ENCODE measurements at places on chromosomes 12 and 14. TPM values are rescaled to one million over a fixed set of nuclear protein-coding genes. Genes with fewer than 3 reads are reported as not detected.

DNA sequence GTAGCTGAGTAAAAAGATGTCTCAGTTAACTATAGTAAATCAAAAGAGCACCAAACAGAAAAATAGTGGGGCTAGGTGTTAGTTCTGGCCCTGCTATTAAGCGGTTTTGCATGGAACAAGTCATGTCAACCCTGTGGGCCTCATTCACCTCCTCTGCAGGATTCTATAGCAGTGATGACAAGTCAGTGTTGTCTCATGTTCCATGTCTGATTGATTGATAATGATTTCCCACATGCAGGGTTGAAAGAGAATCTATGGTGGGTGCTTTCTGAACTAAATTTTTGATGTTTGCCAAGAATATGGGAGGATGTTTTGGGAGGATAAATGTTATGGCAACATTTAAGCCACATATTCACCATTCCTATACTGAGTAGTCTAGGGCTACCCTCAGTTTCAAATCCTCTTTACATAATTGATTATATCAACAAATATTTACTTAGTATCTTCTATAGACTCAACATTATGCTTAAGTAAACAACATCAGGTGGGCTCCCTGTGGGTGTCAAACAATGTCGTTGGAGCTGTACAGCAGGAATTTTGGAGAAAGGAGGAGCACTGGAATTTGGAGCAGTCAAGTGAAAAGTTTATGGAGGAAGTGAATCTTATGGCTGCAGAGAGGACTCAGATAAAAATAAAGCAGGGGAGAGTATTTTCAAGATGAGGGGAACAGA lies 48.6 kb downstream of the IRAK3 start:
- no peak for DNase-seq

- DNase-seq = no peak
Measured at GRCh38 chr14:81268016-81268416, 47.3 kb upstream of the GTF2A1 start.

- peak; percentile 79 for DNase-seq
Measured at GRCh38 chr12:4719821-4720636, at the start of gene GALNT8. Gene GALNT8, plus strand, starts transcription at chr12:4720400. Its CDS starts 278 bp downstream, at chr12:4720678.

DNA sequence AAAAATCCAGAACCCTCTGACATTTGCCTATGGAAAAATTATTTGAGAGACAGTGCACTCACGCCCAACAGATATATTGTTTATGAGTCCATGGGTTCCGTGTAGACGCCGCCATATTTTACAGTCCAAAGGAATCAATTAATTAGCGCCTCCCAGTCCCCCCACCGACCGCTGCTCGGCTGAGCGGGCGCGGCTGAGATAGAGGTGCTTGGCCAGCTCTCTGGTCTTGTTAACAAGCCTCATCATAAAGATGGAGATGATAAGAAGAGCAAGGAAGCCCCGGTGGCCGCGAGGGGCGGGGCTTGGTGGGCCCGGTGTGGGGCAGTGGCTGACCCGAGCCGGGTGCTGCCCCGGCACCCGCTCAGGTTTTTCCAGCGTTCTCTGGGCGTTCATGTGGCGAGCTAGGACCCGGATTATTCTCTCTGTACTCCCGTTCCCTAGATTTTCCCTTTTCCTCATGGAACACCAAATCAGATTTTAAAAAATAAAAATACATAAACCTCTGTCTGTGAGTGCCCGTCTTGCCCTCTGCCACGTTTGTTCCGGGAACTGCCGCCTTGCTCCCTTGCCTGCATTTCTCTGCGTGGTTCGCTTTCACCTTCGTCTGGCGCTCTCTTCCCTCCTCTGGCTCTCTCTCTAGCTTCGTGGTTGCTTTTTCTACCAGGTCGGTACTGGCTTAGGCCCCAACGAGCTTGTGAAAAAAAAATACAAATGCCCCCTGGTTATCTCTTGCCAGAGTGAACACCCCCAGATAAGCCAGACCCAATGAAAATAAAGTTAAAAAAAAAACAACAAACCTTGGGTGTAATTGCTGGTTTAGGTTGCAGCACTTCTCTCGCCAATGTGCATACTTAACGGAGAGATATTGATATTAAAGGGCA lies 9.0 kb downstream of the HOXC12 start:
- no peak for DNase-seq

GRCh38 chr12:118015944-118016343 lies 559 bp upstream of the RFC5 start:
- peak; percentile 8 for DNase-seq

DNA sequence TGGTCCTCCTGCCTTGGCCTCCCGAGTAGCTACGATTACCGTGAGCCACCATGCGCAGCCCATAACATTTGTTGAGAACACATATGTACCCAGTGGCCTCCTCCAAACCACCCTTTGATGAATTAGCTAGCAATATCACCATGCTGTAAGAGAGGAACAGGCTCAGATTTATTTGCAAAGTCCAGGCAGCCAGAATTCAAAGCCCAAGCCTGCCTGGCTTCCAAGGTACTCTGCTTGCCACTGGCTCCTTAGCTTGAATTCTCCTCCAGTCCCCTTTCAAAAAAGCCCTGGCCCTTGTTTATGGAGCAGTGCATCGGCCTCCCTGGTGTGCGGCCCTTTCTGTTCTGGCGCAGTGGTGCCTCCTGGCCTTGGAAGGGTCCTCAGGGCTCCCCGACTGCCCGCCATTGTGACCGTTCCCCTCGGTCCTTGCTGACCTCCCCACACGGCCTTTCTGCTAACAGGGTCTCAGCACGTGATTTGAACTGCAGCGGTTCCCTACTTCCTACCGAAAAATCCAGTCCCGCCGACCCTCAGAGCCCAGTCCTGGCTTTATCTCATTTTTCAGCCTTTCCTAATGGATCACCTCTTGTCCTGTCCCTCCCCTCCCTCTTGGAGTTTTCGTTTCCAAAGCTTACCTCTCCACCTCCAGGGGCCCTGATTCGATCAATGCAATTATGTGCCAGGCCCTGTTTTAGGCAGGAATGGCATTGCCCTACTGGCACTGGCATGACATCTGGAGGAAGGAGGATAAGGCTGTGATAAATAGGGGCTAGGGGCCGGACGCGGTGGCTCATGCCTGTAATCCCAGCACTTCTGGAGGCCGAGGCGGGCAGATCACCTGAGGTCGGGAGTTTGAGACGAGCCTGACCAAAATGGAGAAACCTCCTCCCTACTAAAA lies 22.0 kb downstream of the SLC25A29 start:
- peak; percentile 12 for DNase-seq

DNA sequence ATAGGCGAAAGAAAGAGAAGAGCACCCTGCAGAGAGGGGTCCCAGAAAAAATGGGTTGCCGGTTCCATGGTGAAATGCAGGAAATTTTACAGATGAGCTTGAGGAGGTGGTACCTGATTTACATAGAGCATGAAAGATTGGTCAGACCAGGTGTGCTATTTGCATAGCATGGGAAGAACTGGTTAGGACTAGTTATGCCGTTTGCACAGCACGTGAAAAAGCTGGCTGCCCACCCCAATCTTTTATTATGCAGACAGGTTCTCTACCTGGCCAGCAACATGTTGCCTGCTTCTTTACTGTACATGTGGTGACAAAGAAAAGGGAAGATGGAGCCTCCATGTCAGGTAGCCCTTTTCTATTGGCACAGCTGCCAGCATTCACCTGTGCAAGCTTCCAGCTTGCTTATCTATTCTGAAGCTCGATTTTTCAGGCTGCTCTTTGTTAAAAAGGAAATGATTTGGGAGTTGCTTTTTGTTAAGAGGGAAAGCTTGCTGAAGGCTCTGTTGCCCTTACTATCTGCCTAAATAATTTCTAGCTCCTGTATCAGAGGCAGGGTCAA lies 62.9 kb upstream of the ELK3 start:
- no peak for DNase-seq

GRCh38 chr14:34593740-34594375 lies 36.1 kb downstream of the SNX6 start:
- DNase-seq = no peak

DNA sequence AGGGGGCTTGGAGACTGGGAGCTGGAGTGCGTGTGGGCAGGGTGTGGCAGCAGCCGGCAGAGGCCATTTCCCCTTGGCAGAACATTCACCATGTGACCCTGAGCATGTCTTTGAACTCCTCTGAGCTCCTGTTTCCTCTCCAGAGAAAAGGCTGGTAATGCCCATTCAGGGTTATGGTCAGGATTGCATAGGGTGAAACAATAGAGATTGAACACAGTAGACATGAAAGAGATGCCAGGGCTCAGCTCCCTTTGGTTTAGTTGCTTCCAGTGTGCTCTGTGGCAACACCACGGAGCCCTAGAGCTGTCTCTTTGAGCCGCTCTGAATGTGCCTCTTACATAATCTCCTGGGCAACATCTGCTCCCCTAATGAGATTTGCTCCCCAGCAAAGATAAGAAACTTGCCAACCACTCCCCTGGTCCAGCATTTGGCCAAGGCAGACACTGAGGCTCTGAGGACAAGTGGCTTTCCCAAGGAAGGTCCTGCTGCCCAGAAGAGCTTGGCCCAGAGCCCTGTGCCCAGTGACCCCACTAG lies 4.6 kb downstream of the IFI27 start:
- peak; percentile 52 for DNase-seq

TRAF3 gene
- 22.6 TPM for total RNA-seq

DNA sequence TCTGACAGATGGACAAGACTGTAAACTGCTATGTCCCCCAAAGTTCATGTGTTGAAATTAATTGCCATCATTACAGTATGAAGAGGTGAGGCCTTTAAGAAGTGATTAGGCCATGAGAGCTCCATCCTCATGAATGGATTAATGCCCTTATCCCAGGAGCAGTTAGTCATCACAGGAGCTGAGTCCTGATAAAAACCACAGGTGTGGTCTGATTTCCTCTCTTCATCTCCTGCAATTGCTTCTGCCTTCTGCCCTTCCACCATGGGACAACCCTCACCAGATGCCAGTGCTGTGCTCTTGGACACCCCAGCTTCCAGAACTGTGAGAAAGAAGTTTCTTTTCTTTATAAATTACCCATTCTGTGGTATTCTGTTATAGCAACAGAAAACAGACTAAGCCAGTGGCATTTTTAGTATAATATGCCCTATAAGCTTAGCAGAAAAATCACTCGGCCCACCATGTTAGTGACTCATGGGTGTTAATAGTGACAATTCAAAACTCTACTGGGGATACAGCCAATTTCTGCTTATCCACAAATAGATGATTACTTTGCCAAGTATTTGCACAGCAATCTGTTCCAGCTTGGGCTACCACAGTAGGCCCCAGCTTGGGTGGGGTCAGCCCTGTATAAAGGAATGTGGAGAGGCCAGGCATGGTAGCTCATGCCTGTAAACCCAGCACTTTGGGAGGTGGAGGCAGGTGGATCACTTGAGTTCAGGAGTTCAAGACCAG lies 129.0 kb upstream of the BCL2L14 start:
- no peak for DNase-seq

DNA sequence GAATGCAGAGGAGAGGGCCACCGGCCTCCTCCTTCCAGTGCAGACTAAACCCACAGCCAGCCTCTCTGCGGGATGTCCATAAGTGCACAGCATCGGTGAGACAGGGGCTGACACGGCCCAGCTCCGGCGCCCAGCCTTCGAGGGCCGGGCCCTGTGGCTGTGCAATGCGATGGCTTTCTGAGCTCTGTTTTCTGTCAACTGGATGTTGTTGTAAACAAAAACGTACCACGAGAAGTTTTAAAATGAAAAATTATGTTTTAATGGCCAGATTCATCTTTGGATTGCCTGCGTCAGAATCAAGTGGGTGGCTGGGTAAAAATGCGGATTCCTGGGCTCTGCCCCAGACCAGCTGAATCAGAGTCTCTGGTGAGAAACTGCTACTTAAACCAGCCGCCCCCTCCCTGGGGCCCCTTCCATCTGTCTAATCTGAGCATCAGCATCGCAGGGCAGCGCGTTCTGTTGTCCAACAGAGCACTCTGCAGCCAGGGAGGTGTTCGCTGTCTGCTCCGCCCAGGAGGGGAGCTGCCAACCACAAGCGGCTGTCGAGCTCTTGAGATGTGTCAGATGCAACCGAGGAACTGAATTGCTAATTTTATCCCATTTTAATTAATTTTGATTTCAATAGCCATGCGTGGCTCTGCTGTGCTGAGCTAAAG lies 133.4 kb downstream of the RFLNA start:
- peak; percentile 66 for DNase-seq

DENND5B gene
- 14.4 TPM for total RNA-seq

SLCO1A2 gene
- not detected for total RNA-seq

HPD gene
- not detected for total RNA-seq

DNA sequence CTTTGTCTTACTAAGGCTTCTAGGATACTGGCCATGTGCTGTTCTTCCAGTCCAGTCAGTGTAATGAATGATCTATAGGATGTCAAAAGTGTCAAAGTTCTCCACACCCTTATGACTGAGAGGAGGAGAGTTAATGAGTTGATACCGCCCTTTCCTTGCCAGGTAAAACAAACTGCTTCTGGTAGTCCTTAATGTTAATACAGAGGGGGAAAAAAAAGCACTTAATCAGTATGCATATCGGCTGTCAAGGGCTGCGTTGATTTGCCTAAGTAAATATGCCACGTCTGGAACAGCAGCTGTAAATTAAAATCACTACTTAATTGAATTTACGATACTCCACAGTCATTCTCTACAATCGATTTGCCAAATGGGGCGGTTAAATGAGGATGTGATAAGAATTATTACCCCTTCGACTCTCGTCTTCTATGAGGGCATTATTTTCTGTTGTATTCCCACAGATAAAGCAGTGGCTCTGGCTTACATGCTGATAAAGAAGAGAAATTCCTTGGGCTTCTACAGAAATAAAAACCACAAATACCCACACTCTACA lies 416.0 kb downstream of the KCNH5 start:
- no peak for DNase-seq

GRCh38 chr14:24673059-24673458 lies 39.1 kb upstream of the GZMB start:
- no peak for DNase-seq

- no peak for DNase-seq
Measured at GRCh38 chr12:18257251-18257650, 4.1 kb upstream of the PIK3C2G start.

C12orf50 gene
- total RNA-seq = not detected

- no peak for DNase-seq
Measured at GRCh38 chr12:26188127-26188526, 7.2 kb upstream of the SSPN start.

- DNase-seq = no peak
Measured at GRCh38 chr12:115450710-115451109, 766.7 kb upstream of the TBX3 start.
